RCC 7860 (cell line): ENCODE measurements at places on chromosomes 1 and 21.

DNA sequence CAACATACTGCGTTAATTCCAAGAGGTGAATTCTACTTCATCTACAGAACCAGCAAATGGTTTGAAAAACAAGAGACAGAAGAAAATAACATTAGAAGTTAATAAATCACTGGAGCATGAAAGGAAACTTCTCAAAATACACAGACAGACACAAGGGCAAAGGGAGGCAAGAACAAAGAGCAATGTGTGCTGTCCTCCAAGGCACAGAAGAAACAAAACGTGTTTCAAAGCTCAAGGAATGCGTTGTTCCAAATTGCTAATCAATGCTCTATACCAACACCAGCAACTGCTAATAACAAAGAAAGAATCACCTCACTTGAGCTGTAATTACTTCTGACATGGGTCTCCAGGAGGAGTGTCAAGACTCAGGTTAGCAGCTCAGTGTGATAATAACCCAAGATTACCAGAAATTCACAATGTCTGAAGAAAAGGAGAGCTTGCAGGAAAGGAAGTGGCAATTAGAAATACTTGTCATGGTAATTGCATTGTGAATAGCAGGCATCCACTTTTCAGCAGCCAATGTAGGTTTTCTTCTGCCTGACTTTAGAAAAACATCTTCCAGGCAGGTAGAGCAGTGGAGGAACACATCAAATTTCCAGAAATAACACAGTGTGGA lies 175.4 kb downstream of the SEC16B start:
- DNase-seq: no peak

GRCh38 chr1:13507075-13507474 lies 6.7 kb downstream of the LRRC38 start:
- DNase-seq: no peak

DNA sequence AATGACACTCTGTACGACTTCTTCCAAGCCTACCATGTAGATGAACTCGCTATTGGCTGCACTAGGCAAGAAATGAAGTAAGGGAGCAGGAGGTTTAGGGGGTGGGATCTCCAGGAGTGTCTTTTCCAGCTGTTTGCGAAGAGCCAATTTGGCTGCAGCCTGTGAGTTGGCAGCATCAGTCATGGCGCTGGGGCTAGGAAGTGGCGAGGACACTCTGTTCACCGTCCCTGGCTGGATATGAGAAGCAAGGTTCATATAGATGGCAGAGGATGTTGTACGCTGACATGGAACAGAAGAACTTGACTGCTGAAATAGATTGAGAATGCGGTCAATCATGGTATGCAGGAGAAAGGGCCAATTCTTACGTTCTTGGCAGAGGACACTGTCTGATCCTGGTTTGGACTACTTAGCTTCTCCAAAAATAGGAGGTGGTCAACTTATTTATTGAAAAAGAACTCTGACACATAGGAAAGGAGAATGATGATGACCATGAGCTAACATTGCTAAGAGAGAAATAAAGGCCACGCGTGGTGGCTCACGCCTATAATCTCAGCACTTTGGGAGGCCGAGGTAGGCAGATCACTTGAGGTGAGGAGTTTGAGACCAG lies 41.2 kb downstream of the SLC27A3 start:
- DNase-seq: no peak

GRCh38 chr1:198610362-198610761 lies 28.5 kb upstream of the PTPRC start:
- no peak for DNase-seq

- peak; percentile 61 for DNase-seq
These were observed 858.7 kb downstream of the USP25 start for GRCh38 chr21:16588433-16588860.

DNA sequence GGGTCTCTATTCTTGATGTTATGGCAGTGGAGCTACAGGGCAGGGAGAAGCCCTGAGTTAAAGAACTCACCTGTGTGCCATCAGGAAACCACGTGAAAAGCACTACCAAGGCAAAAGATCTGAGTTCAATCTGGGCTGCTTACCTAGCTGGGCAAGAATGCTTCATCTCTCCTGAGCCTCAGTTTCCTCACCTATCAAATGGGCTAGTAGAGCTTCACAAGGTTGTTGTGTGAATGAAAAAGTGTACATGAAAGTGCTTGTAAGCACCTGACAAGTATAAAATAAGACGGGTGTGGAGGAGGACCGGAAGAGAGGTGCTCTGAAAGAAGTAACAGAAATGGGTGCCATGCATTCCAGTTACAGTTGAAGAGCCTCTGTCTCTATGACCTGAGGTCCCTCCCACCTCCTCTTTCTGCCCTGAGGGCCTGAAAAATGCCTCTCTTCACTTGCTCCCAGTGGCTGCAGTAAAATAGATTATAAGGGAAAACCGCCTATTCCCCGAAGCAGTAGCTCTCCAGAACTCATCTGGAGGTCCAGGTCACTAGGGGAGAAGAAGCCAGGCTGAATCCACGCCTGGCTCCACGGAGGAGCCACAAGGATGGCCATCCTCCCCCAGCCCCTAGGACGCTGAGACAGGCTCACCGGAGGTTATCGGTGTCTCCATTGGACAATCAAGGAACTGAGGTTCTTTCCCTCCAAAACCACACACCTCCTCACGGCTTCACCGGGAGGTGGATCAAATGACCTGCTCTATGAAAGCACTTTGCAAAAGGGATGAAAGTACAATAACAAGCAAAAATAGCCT lies 1.4 kb downstream of the GPR161 start:
- DNase-seq: no peak

DNA sequence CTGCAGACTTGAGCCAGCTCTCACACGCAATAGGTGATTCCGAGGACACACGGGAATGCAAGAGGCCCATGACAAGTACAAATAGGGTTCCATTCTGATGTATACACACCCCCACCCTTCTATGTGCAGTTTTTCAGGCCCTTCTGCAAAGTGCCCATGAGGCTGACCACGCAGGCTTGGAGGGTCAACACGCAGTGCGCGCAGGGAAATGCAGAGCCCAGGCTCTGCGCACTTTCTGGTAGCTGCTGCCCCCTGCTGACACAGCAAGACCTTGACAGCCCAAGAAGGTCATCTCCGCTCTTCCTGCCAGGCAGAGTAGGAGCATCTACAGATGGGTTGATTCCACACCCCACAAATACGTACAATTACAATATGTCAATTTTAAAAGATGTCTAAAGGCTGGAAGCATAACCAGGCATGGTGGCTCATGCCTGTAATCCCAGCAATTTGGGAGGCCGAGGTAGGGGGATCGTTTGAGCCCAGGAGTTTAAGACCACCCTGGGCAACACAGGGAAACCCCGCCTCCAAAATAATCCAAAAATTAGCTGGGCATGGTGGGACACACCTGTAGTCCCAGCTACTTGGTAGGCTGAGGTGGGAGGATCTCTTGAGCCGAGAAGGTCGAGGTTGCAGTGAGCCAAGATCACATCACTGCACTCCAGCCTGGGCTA lies 18.5 kb downstream of the SH3BP5L start:
- no peak for DNase-seq

DNA sequence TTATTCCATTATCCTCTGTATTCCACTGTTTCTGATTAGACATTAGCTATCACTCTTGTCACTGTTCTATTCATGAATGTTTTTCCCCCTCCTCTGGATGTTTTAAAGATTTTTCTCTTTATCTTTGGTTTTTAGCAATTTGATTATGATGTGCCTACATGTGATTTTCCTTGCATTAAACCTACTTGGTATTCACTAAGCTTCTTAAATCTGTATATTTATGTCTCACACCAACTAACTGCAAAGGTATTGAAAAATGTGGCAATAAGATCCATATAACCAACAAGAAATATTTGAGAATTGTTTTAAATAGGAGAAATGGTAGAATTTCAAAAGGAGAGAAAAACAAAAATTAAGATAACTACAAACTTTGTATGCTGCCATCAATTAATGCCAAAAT lies 25.2 kb downstream of the FAF1 start:
- DNase-seq: no peak

- no peak for DNase-seq
These were observed 14.9 kb upstream of the RNF223 start for GRCh38 chr1:1088801-1089680.

DNA sequence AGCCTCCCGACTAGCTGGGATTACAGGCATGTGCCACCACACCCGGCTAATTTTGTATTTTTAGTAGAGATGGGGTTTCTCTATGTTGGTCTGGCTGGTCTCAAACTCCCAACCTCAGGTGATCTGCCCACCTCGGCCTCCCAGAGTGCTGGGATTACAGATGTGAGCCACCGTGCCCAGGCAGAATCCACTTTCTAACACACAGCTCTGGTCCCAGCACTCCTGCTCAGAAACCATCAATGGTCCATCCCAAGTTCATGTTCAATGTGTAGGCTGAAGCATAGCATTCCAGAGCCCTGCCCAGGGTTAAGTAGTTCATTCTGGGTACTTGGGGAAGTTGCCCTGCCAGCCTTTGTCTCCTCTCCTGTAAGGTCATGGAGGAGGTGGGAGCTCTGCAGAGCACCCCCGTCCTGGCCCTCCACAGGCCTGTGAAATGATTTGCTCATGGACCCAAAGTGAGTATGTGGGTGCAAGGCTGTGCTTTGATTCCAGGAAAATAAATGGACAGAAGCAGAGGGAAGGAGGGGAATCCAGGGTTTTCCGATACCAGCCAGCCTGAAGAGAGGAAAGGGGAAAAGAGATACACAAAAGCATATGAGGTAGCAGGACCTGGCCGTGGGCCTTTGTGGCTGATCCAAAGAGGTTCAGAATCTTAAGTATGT lies 55.2 kb downstream of the NENF start:
- DNase-seq: no peak

- DNase-seq: no peak
These were observed 233.1 kb upstream of the USP24 start for GRCh38 chr1:55448261-55448660.

DNA sequence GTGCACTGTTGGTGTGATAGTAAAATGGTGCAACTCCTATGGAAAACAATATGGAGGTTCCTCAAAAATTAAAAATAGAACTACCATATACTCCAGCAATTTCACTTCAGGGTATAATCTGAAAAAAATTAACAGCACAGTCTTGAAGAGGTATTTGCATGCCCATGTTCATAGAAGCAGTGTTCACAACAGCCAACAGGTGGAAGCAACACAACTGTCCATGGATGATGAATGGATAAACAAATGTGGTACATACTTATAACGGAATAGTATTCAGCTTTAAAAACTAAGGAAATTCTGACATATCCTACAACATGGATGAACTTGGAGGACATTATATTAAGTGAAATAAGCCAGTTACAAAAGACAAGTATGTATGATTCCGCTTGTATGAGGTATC lies 8.2 kb downstream of the TTLL7 start:
- DNase-seq: no peak

DNA sequence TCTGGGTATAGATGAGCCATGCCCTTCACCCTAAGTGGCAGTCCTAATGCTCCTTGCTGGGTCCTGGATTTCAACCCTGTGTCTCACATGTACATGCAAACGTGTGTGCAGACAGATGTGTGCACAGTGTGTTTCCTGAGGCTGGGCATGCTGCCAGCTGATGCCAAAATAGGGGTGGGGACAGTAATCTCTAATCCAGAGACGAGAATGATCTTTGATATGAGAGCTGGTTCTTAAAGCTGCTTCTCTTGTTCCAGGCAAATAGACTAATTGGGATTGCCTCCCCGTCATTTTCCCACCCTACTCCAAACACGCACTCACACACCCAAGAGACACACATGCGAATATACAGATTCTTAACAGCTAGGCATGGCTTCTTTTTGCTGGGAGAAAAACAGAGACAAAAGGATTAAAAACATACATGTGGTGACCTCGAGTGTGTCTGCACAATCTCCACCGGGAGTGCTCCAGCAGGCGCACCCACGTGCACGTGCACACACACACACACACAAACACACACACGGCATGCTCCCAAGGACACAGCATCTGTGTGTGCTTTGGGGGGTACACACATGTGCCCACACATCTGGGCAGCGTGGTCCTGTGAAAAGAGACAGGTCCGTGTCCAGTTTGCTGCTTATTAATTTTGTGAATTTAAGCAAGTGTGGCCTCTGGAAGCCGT lies 102.1 kb upstream of the ZBTB40 start:
- DNase-seq: no peak

GRCh38 chr1:205656236-205656635 lies 24.1 kb downstream of the SLC45A3 start:
- no peak for DNase-seq

GRCh38 chr1:99652881-99653281 lies 7.0 kb downstream of the PALMD start:
- DNase-seq: no peak

- DNase-seq: no peak
These were observed 514.7 kb downstream of the NUF2 start for GRCh38 chr1:163836481-163836880.

DNA sequence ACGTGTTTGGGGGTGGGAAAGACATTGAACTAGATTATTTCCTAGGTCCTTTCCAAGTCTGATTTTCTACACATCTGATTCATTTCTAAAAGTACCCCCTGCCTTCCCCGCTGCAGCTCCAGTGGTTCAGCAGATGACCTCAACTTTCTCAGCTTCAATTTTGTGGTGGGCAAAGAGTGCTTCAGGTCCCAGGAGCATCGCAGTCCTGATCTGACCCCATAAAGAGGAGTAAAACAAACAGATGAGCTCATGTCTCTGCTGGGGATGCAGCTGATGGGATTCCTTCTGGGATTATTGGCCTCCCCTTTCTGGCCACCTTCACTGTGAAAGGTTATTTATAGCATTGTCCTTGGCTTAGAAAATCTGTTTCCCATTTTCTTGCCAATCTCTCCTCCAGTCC lies 337.0 kb upstream of the PLXNA2 start:
- DNase-seq: no peak

DNA sequence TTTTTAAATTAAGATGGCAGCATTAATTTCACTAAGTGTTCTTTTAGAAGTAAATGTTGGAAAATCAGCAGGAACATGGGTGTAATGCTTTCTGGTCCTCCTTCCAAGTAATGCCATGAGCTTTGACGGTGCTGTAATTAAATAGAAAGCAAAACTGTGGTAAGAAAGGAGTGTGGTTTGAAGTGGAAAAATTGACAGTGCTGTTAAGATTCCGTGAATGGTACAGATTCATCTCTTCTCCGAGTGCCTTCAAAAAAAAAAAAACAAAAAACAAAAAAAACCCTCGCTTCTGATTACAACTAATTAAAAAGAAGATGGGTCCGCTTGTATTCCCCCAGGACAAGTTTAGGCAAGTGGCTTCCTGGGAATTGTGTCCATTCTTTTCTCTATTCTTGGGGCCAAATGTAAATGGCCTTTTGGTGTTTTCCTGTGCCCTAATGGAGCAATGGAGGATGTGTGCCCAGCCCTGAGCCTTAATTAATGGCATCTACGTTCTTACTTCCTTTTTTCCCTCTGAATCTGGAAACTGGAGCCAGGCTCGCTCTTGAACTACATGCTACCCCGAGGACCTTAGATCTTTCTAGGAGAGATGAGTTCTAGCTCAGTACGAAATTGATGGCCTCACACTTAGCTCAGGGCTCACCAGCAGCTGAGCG lies 5.1 kb downstream of the LMO4 start:
- no peak for DNase-seq

GRCh38 chr1:227805606-227806197 lies 9.8 kb upstream of the PRSS38 start:
- DNase-seq: peak; percentile 72

- DNase-seq: no peak
These were observed 67.4 kb upstream of the CASZ1 start for GRCh38 chr1:10863886-10864285.
